RWPE2 (cell line): ENCODE measurements at places on chromosomes 4 and X.
A peak's percentile ranks its signal among the peaks of the same experiment; 100 is the strongest.

DNA sequence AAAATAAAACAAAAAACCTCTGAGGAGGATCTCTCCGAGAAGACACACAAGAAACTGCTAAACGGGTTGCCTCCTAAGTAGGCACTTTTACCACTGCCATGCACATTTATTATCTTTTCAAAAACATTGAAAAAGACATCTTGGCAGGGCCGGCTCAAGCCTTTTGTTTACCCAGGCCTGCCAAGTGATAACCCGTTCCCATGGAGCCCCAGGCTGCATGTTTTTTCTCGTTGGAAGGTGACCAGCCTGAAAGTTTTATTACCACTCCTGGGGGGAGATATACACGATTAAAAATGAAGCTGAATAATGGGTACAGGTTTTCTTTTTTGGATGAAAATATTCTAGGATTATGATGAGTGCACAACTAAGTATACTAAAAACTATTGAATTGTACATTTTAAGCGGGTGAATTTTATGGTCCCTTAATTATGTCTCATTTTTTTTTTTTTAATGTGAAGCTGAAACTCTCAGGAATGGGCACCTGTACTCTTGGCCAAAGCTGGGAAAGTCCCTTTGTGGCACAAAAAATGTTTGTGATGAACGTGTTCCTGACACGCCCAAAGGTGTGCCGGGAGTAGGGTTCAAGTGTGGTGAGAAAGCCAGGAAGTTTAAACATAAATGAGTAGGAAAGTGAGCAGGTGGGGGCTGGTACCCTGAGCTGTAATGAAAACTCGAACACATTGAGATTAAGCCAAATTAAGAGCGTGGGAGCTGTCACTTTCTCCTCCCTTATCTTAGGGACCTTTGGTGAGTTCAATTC lies 1.5 kb upstream of the MAP7D2 start:
- DNase-seq, result no peak

GRCh38 chr4:10673817-10674369 lies 10.7 kb downstream of the CLNK start:
- no peak for DNase-seq

DNA sequence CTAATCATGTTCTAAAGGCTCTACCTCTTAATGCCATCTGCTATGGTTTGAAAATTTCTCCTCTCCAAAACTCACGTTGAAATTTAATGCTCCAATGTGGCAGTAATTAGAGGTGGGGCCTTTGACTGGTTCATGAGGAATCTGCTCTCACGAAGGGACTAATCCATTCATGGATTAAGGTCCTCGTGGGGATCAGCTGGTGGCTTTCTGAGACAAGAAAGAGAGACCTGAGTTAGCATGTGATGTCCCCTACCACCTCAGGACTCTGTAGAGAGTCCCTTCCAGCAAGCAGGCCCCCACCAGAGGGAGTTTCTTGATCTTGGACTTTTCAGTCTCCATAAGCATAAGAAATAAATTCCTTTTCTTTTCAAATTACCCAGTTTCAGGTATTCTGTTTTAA lies 65.3 kb downstream of the WDFY3 start:
- no peak for DNase-seq

- no peak for DNase-seq
Measured at GRCh38 chr4:55742655-55743202, 76.9 kb upstream of the EXOC1L start.

- no peak for DNase-seq
Measured at GRCh38 chr4:60042941-60043340, 1157.2 kb upstream of the ADGRL3 start.

GRCh38 chrX:38170556-38170955 lies 50.1 kb downstream of the SRPX start:
- no peak for DNase-seq

DNA sequence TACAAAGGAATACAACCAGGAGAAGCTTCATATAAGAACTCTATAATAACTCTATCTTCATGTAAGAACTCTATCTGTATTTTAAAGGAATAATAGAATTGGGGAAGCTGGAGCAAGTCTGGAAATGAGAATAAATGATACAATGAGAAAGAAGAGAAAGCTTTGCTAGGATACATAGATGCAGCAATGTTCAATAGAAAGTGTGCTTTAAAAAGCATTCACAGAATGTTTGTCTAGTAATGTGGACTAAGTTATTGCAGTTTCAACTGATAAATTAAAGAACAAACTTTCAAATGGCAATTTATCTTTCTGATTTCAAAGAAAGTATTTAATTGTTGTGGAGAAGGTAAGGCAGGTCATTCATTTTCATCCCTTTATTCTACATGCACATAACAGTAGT lies 104.9 kb downstream of the TTC29 start:
- no peak for DNase-seq

DNA sequence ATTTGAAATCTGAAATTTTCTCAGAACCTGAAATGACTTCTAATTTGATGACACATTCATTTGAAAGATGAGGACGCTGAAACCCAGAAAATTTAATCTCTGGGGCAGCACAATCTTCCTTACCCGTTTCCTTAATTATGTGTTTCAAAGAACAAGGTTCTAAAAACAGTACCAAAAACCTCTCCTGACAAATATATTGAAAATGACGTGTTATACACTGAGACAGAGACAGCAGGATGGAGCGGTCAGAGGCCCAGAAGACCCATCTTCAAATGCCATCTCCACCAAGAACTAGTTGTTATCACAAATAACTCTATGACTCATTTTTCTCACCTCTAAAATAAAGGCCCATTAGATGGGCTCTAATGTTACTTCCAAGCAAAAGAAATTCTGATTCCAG lies 177.3 kb downstream of the NSUN7 start:
- DNase-seq, result no peak

- DNase-seq, result no peak
Measured at GRCh38 chrX:34987646-34988045, 45.0 kb downstream of the FAM47B start.

DNA sequence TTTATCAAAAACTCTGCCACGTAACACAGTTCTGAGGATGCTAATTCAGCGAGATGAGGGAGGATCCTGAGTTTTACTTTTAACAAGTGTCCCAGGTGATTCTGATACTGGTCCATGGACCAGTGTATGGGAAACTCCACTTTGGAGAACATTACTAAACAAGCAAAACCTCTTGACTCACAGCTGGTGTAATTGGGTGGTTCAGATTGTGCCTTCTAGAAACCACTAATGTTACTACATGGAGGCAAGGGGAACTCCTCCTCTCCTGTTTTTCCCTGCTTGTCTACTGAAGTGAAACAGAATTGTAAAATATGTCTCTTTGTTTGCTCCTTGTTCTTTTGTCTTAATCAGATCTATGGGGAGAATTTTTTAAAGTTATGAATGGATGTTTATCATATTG lies 62.6 kb downstream of the FRAS1 start:
- no peak for DNase-seq

DNA sequence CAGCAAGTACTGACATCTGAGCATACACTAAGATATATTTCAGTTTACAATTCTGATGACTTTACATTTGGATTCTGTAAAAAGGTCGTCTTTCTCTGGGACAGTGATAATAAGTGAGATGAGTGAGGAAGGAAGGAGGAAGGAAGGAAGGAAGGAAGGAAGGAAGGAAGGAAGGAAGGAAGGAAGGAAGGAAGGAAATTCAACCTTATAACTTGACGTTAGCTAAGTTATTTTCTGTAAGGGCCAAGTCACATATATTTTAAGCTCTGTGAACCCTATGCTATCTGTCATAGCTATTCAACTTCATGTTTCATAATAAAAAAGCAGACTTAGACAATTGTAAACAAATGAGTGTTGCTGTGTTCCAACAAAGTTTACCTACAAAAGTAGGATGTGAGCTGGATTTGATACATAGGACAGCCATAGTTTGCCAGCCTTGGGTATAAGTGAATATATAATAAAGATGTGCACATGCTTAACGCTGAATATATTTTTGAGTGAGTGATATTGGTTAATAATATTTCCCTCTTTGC lies 753.0 kb upstream of the NDST4 start:
- DNase-seq, result no peak

DNA sequence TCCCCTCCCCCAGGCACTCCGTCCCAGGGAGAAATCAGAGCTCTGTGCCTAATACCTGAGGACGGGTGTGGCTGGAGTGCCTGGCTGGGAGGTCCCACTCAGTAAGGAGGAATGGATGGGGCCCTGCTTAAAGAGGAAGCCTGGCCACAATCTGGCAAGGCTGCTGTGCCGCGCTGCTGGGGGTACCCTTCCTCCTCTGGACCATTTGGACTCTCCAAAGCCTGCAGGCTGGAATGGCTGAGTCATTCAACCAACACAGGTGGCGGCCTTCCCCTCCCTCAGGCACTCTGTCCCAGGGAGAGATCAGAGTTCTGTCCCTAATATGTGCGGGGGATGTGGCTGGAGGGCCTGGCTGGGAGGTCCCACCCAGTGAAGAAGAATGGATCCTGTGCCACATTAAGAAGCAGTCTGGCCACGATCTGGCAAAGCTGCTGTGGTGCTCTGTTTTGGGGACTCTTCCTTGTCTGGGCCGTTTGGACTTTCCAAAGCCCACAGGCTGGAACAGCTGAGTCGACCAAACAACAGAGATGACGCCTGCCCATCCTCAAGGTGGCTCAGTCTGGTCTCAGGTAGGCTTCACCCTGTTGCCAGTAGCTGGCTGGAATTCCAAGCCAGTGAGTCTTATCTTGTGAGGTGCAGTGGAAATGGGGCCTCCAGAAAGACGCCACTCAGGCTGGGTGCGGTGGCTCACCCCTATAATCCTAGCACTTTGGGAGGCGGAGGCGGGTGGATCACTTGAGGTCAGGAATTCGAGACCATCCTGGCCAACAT lies 127.3 kb upstream of the HUWE1 start:
- DNase-seq, result no peak

GRCh38 chr4:20284990-20285389 lies 33.3 kb downstream of the SLIT2 start:
- DNase-seq, result no peak

GRCh38 chr4:1777822-1778641 lies 15.1 kb upstream of the FGFR3 start:
- DNase-seq, result peak; percentile 85

GRCh38 chrX:46295963-46296362 lies 249.3 kb downstream of the ZNF674 start:
- no peak for DNase-seq

- no peak for DNase-seq
Measured at GRCh38 chr4:130395871-130396270, 1299.9 kb downstream of the C4orf33 start.

DNA sequence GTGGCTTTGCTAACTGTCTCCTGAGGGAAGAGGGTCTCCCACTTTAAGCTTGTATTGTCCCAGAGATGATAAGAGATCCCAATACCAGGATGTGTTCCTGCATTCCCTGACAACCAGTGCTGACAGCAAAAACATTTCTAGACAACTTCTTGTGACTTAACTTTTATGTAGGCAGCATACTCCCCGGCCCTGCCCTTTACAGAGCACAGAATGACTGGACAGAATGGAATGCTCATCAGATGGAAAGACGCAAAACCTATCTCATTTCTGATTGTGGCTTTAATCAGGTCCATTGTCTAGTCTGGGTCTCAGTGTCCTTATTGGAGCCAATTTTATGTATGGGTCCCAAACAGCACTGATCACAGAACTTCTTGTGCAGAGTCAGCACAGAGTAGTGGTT lies 18.2 kb upstream of the PLAC1 start:
- no peak for DNase-seq

- DNase-seq, result no peak
Measured at GRCh38 chr4:151865312-151865711, 104.5 kb upstream of the GATB start.

GRCh38 chr4:31461421-31461820 lies 741.3 kb downstream of the PCDH7 start:
- peak; percentile 78 for DNase-seq

GRCh38 chr4:149889991-149890390 lies 74.3 kb upstream of the IQCM start:
- DNase-seq, result no peak

DNA sequence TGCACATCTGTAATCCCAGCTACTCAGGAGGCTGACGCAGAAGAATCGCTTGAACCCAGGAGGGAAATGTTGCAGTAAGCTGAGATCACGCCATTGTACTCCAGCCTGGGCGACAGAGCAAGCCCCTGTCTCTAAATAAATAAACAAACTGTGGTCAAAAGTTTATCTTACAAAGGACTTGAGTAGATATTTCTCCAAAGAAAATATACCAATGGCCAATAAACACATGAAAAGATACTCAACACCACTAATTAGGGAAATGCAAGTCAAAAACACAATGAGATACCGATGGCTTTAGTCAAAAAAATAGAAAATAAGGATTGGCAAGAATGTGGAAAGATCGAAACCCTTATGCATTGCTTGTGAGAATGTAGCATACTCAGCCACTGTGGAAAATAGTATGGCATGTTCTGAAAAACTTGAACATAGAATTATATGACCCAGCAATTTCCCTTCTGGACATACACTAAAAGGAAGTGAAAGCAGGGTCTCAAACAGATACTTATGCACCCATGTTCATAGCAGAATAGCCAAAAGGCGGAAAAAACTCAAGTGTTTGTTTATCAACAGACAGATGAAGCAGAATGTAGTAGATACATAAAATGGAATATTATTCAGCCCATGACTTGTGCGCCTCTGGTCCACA lies 2.0 kb upstream of the CFAP97 start:
- no peak for DNase-seq

- no peak for DNase-seq
Measured at GRCh38 chrX:68892651-68893050, 63.8 kb downstream of the EFNB1 start.

DNA sequence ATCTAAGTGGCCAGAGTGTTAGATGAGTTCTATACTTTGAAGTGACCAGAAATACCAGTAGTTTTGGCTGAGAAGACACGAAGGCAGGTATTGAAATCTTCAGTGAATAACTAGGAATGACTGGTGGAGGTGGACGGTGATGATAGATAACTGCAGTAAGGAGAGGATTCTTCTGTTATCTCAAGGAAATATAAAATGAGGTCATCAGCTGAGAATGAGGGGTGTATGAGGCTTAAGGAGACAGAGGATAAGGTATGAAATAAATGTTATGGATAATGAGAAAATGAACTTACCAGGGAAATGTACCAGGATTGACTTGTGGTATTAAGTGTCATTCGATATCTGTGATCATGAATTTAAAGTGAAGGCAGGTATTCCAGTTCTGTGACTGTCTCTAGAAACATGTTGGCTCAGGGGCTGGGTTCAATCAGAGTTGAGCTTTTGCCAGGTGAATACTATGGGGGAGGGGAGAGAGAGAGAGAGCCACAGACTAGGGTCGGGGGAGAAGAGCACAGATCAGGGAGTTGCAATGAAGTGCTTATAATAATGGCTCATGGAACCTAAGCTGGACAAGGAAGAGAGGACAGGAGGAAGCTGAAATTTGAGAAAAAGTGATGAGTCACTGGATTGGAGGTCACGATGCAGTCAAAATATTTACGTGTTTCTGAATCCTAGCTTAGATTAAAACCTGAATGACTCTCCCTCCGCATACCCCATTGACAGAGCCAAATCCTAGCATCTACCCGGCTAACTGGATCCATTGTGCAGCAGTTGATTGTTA lies 37.5 kb upstream of the BRS3 start:
- DNase-seq, result no peak

GRCh38 chrX:107728371-107729099 lies 47.1 kb downstream of the TSC22D3 start:
- no peak for DNase-seq
